Vagina (tissue), 2 donors: ENCODE measurements at places on chromosomes 7 and 10. TPM values are rescaled to one million over a fixed set of nuclear protein-coding genes. Genes with fewer than 3 reads are reported as not detected.

DNA sequence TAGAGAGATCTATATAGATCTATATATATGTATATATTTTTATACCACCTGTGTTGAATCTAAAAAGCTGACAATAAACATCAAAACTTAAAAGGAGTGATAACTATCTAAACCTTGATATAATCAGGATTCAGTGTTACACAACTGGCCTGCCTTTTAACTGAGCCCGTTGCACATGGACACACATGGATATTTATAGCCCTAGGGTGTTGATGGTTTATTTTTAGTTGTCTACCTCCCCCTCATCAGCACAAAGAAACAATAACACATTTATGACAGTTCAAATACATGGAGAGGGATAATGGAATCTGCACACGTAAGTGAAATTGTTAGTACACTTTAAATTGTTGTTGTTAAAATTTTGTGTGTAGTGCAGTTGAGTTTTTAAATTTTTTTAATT lies 336.9 kb downstream of the ZNF248 start:
- H3K27ac ChIP-seq: no peak overlapping the region
- DNase-seq: no peak

- H3K36me3 ChIP-seq: no peaks in the 10 kb centered on the region
- no peaks in the 10 kb centered on the region for H3K27me3 ChIP-seq
- H3K27ac ChIP-seq: no peak overlapping the region
- no peak overlapping the region for H3K4me3 ChIP-seq
Observed at GRCh38 chr10:26855186-26855585, 5.6 kb downstream of the ABI1 start.

DNA sequence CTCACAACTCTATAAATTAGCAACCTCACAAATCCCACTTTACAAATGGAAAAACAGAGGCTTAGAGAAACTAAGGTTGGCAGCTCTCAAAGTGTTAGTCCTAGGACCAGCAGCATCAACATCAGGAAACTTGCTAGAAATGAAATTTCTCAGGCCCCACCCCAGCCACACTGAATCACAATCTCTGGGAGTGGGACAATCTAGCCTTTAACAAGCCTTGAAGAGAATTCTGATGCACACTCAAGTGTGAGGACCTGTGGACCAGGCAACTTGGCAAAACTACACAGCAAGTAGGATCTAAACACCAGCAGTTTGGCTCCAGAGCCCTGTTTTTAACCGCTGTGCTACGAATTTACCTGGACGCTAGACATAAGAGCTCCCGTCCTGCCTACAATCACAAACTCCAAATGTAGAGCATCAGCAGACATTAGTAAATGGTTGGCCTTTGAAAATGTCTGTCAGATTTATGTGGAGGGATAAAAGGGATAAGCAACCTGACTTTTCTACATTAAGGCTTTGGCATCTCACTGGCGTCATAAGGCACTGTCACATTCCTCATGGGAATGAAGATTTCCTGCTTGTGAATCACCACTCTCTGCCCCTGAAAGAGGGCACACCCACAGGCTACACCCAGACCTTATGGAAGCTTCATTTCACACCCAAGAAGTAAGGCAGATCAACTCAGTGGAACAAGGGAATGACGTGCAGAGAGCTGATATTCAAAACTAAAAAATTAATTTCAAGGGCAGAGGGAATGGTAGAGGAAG lies 34.5 kb downstream of the PPP1R3C start:
- H3K4me3 ChIP-seq: no peak overlapping the region
- no peaks in the 10 kb centered on the region for H3K36me3 ChIP-seq
- no peak for DNase-seq

- peak; percentile 42 for DNase-seq
- no peaks in the 10 kb centered on the region for H3K27me3 ChIP-seq
- no peaks in the 10 kb centered on the region for H3K4me1 ChIP-seq
- no peaks in the 10 kb centered on the region for H3K36me3 ChIP-seq
Observed at GRCh38 chr7:43232366-43232765, 119.9 kb downstream of the HECW1 start.

GRCh38 chr7:108468246-108468645 lies 12.0 kb upstream of the NRCAM start:
- H3K4me1 ChIP-seq: no peaks in the 10 kb centered on the region
- H3K36me3 ChIP-seq: peaks cover 15% of the 10 kb centered on the region
- no peak overlapping the region for H3K27ac ChIP-seq
- H3K4me3 ChIP-seq: no peak overlapping the region

GRCh38 chr7:111083413-111083812 lies 7.5 kb upstream of the LRRN3 start:
- DNase-seq: no peak
- H3K4me1 ChIP-seq: no peaks in the 10 kb centered on the region
- no peak overlapping the region for H3K4me3 ChIP-seq
- H3K27me3 ChIP-seq: no peaks in the 10 kb centered on the region

- no peaks in the 10 kb centered on the region for H3K27me3 ChIP-seq
- H3K4me1 ChIP-seq: no peaks in the 10 kb centered on the region
- H3K4me3 ChIP-seq: no peak overlapping the region
- no peak overlapping the region for H3K27ac ChIP-seq
- no peaks in the 10 kb centered on the region for H3K36me3 ChIP-seq
Observed at GRCh38 chr7:102146122-102146521, 140.5 kb upstream of the SH2B2 start.

- H3K27me3 ChIP-seq: no peaks in the 10 kb centered on the region
- H3K4me3 ChIP-seq: no peak overlapping the region
- H3K4me1 ChIP-seq: peaks cover 12% of the 10 kb centered on the region
- no peak overlapping the region for H3K27ac ChIP-seq
- peaks cover 7% of the 10 kb centered on the region for H3K36me3 ChIP-seq
- DNase-seq: no peak
Observed at GRCh38 chr7:96671854-96672253, 37.8 kb downstream of the SEM1 start.

The KCP gene
- total RNA-seq: 1.2 TPM

GRCh38 chr7:154832557-154833138 lies 170.3 kb downstream of the PAXIP1 start:
- no peaks in the 10 kb centered on the region for H3K4me1 ChIP-seq
- H3K4me3 ChIP-seq: no peak overlapping the region
- no peak overlapping the region for H3K27ac ChIP-seq
- H3K27me3 ChIP-seq: no peaks in the 10 kb centered on the region
- DNase-seq: no peak

DNA sequence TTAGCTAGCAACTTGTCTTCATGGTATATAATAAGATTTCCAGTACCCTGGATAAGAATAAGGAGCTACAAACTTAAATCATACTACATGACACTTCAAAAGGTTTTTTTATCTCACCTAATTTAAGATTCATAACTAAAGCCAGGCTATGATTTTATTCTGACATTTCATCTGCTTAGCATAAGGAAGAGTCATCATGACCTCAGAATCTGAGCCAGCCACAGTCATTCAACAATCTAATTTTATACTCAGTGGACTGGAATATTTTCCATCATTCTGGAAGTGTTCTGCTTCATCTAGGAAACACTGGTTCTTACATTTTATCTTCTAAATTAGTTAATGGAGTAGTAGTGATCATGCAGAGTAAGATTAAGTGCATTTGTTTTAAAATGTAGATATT lies 102.1 kb upstream of the KCND2 start:
- H3K36me3 ChIP-seq: no peaks in the 10 kb centered on the region
- H3K4me1 ChIP-seq: peaks cover 13% of the 10 kb centered on the region
- no peak overlapping the region for H3K4me3 ChIP-seq
- no peaks in the 10 kb centered on the region for H3K27me3 ChIP-seq
- DNase-seq: no peak

DNA sequence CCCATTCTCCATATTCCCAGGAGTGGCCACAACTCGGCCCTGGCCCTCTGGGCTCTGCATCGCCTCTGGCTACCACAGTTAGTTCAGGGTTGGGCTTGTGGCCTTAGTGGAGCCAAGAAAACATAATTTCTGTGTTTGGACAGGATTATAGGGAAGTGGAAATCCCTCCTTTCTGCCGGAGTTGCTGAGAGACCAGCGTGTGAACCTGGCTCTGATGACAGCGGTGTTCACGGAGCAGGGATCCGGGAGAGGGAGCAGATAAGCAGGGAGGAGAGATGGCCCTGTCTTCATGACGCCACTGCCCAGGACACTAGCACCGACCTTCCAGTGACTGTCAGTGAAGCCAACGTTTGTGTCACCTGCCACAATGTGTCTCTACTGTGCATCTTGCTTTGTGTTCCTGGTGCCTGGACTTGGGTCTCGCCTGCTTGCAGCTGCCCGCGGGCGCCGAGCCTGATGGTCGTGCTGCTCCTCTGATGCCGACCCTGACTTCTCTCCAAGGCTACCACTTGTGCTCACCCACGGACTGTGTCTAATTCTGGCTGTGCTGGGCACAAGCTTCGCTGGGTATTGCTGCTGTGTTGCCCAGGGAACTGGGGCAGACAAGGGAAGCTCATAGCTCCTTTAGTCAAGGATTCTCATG lies 67.0 kb upstream of the VIPR2 start:
- no peaks in the 10 kb centered on the region for H3K36me3 ChIP-seq
- H3K27ac ChIP-seq: no peak overlapping the region
- no peak overlapping the region for H3K4me3 ChIP-seq
- H3K27me3 ChIP-seq: no peaks in the 10 kb centered on the region
- DNase-seq: peak; percentile 82

DNA sequence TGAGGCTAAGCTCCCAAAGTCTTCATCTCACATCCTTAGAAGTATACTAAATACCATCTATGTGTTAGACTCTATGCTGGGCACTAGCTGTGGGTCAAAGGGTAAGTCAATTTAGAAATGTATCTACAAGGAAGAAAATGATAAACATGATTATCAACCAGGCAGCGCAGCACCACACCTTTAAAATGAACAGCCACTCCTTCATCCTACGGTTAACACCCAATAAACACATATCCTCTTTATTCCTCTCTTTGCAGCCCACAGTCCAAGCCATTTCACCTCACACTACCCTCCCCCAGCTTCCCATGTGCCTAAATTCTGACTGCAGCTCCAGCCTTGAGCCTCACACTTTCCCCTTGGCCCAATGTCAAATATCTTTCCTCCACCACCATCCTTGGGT lies 362.6 kb downstream of the FGFR2 start:
- H3K4me3 ChIP-seq: no peak overlapping the region
- no peak overlapping the region for H3K27ac ChIP-seq
- no peak for DNase-seq
- H3K27me3 ChIP-seq: no peaks in the 10 kb centered on the region

DNA sequence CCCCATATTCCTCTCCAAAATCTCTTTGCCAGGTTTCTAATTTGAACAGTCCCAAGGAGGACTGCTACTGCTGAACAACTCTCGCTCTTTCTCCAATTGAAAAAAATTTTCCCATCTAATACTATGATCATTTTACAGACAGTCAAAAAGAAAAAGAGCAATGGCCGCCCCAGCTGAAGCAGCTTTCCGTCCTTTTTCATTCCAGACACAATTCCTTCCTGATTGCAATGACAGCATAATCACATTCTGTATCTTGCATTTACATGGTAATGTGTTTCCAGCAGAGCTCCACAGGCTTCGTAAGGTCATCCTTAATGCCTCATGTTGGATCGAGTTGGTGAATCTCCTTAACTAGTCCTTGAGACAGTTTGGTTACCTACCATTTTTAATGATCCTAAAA lies 45.0 kb upstream of the GSDME start:
- no peak overlapping the region for H3K4me3 ChIP-seq
- no peak overlapping the region for H3K27ac ChIP-seq
- no peak for DNase-seq

DNA sequence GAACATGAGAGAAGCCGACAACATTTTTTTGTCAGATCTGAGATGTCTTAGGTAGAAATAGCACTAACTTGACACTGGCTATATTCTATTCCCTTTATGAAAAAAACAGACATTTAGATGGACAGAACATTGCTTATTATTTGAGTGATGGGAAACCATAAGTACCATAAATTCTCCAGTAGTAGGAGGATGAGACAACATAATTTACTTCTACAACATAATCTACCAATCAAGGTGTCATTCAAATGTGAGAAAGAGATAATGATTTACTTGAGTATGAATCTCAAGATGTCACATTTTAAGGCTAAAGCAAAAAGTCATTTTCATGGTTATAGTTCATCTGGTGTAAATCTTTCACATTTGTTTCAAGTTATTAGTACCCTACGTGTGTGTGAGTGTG lies 110.8 kb downstream of the CALCR start:
- H3K4me3 ChIP-seq: no peak overlapping the region
- H3K36me3 ChIP-seq: no peaks in the 10 kb centered on the region
- no peaks in the 10 kb centered on the region for H3K27me3 ChIP-seq
- no peak for DNase-seq

- no peak for DNase-seq
- no peaks in the 10 kb centered on the region for H3K4me1 ChIP-seq
- H3K27me3 ChIP-seq: no peaks in the 10 kb centered on the region
- no peaks in the 10 kb centered on the region for H3K36me3 ChIP-seq
- H3K27ac ChIP-seq: no peak overlapping the region
Observed at GRCh38 chr7:104873401-104873800, 140.6 kb upstream of the KMT2E start.

- no peak within 1 kb of the TSS for H3K4me3 ChIP-seq
- DNase-seq: peak; percentile 93
- peaks cover 73% of the 10 kb centered on the region for H3K4me1 ChIP-seq
- no peaks in the 10 kb centered on the region for H3K36me3 ChIP-seq
- H3K27ac ChIP-seq: peak within 1 kb of the TSS; percentile 74
Observed at GRCh38 chr10:29634764-29635625, at the start of gene SVIL. TSS of gene SVIL (minus strand) at chr10:29634971. CDS start at chr10:29555058, 79,913 bp downstream.

GRCh38 chr7:134695321-134695860 lies 48.7 kb downstream of the BPGM start:
- H3K27me3 ChIP-seq: no peaks in the 10 kb centered on the region
- H3K4me1 ChIP-seq: peaks cover 48% of the 10 kb centered on the region
- H3K4me3 ChIP-seq: no peak overlapping the region
- no peak for DNase-seq
- H3K27ac ChIP-seq: peak overlapping the region; percentile 64

GRCh38 chr7:40551685-40552576 lies 417.1 kb downstream of the SUGCT start:
- no peak overlapping the region for H3K4me3 ChIP-seq
- no peaks in the 10 kb centered on the region for H3K36me3 ChIP-seq
- no peak for DNase-seq
- no peak overlapping the region for H3K27ac ChIP-seq
- no peaks in the 10 kb centered on the region for H3K4me1 ChIP-seq

GRCh38 chr7:105638902-105639495 lies 57.7 kb upstream of the EFCAB10 start:
- DNase-seq: no peak
- no peaks in the 10 kb centered on the region for H3K27me3 ChIP-seq

GRCh38 chr7:82087099-82087498 lies 317.3 kb upstream of the HGF start:
- DNase-seq: no peak
- no peaks in the 10 kb centered on the region for H3K4me1 ChIP-seq
- H3K36me3 ChIP-seq: no peaks in the 10 kb centered on the region

The RNLS gene
- total RNA-seq: 13.3 TPM

DNA sequence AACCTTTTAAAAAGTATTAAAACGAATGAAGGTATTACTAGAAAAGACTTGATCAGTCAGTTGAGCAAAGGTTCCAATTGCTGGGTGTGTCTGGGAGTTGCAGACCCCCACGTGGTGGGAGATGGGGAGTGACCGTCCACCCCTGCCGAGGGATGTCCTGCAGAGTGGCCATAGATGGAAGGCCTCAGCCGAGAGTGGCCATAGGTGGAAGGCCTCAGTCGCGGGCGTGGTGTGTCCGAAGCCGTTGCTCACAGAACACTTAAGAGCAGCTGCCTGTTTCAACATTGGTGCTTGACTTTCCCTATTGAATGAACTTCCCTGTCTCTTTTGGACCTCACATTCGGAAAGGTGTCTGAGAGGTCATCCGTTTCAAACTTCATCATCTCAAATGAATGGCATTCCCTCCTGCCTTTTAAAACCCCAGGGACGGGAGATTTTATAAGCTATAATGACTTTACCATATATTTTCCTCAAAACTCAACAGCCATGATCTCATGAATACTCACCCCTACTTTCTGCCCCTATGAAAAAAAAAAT lies 69.4 kb downstream of the CAMK1D start:
- peaks cover 56% of the 10 kb centered on the region for H3K4me1 ChIP-seq
- DNase-seq: no peak
- no peaks in the 10 kb centered on the region for H3K36me3 ChIP-seq
